ENCODE measurements at places on chromosomes 16 and 17.
A peak's percentile ranks its signal among the peaks of the same experiment; 100 is the strongest.

DNA sequence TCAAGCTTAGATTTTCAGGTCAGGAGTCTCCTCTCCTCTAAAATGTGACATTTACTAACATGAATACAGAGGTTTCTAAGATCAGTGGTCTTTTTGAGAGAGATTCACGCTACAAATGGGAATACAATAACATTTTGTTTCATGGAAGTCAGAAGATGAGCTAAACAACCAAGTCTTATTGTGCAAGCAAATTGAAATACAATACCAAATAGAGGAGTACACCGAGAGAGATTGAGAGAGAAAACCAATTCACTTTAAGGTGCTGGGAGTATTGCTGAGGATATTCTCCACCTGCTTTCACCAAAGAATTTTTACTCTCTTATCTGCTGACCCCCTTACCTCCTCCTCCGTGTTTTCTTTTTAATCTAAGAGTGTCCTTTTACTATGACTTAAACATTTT is 11.5 kb downstream of the VEZF1 start:
- no peak for DNase-seq

DNA sequence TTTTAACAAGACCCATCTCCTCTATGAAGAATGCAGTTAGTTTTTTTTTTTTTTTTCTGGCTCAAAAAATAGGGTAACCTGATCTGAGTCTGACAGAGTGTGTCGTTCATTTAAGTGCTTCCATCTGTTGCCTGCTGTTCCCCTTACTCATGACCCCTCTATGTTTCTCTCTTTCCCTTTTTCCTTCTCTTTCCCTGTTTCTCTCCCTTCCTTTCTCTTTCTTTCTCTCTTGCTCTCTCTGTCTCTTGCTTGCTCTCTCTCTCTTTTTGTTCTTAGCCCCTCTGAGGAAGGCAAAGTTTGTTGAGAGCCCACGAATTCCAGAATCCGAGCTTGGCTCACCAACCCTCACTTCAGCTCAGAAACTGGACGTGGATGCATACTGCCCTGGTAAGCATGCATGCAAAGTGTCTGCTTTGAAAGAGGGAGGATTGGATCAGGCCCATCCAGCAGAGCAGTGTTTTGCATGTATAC is 185.0 kb downstream of the TANC2 start:
- no peak for DNase-seq

DNA sequence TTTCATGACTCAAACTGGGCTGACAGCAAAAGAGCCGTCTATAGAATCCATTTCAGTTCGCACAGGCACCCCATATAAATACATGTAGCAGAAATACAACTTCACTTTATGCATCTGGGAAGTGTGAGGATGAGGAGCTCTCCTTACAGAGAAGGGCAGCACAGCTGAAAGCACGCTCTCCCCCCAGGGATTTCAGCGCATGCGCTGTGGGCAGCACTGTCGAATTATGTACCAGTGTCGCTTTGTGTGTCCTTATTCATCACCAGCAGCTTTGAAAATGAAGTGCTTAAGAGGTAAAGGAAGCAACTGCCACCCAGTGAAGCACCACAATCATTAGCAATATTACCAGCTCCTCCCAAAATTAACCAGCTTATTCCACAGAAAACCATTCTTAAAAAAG is 39.9 kb downstream of the CEP95 start:
- DNase-seq = no peak

- peak; percentile 27 for DNase-seq
Observed at GRCh38 chr16:4801962-4802658, at the start of gene ROGDI. Gene ROGDI, minus strand, starts transcription at chr16:4802633. Its CDS starts 62 bp downstream, at chr16:4802571.

DNA sequence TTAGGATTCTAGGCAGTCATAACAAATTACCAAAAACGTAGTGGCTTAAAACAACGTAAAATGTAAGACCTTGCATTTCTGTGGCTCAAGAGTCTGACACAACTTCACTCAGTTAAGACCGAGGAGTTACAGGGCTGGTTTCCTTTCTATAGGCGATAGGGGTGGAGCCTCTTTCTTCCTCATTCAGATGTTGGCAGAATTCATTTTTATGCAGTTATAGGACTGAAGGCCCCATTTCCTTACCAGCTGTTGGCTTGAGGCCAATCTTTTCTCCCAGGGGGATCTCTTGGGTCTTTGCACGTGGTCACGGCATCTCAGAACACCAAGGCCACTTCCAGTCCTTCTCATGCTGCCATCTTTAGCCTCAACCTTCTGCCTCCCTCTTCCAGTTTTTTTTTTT is 145.2 kb downstream of the KCNJ2 start:
- DNase-seq = no peak

DNA sequence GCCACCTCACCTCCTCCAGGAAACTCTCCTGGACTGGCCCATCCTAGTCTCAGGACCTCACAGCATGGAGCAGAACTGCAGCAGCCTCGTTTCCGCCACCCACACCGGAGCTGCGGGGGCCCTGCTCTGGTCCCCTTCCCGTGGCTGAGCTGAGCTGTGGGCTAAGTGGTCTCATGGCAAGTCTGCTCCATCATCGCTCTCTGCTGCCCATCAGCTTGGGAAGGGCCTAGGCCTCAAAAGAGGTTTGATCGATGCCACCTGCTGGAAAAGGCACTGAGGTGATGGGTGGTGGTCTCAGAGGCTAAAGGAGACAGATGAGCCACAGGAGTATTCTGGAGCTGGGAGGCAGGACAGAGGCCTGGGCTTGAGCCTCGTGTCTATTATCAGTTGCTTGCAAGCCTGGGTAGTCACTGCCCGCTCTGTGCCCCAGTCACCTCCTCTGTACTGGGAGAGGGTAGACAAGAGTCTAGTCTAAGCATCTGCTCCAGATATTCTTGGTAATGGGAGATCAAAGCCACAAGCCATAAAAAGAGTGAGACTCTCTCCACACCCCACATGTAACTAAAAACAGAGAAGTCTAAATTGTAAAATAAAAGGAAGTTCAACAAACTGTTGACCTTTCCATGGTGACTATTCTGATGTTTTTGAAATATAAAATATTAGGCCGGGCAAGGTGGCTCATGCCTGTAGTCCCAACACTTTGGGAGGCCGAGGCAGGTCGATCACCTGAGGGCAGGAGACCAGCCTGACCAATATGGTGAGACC is 1.6 kb downstream of the ITGAE start:
- DNase-seq = no peak

DNA sequence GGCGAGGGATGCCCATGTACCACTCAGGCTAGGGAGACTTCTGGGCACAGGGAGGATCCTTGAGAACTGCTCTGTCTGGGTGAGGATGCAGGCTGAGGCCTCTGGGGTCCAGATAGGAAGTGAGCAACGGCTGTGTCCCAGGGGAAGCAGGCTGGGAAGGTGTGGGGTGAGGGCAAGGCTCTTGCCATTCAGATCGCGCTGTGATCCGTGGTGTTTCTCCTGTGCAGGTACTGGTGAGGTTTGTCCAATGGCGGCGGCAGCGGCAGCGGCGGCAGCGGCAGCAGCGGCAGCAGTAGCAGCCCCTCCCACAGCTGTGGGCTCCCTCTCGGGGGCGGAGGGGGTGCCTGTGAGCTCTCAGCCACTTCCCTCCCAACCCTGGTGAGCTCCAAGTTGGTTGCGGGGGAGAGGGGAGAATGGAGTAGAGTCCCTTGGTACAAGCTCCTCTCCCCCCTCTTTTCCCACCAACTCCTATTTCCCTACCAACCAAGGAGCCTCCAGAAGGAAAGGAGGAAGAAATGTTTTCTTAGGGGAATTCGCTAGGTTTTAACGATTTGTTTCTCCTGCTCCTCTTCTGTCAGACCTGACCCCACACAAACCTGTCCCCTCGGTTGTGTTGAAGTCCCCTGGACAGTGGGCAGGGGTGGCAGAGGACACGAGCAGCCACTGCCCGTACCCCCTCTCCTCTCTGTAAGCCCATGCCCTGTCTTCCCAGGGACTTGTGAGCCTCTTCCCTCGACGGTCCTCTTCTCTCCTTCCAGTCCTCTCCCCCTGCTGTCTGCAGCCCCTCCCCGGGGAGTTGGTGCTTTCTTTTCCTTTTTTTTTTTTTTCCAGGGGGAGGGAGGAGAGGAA is 1.9 kb upstream of the PRRT2 start:
- DNase-seq = peak; percentile 44

DNA sequence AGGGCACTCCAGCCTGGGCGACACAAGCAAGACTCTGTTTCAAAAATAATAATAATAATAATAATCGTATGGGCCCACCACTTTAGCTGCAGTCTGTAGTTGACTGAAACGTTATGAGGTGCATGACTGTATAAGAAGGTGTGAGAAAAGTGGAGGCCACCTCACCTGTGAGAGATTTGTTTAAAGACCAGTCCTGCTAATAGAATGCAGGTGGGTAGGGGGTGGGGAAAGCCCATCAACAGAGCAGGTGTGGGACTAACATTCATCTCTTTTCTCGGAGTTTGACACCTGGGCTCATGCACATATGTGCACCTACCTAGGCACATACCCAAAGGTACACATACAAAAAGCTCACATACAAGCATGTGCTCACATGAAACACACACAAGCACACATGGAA is 68.0 kb upstream of the TOB1 start:
- DNase-seq = no peak

DNA sequence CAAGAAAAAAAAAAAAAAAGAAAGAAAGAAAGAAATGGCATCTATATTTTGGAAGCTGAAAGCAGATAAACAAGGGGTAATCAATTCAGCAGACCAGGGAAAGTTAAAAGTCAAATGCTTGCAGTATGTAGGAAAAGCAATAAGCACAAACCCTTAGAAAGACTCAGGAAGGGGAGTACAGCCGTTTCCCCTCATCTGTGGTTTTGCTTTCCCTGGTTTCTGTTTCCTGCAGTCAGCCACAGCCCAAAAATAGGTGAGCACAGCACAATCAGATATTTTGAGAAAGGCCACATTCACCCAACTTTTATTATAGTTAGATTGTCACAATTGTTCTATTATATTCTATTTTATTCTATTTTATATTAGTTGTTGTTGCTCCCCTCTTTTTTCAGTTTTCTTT is 14.4 kb upstream of the ALOX12 start:
- no peak for DNase-seq

DNA sequence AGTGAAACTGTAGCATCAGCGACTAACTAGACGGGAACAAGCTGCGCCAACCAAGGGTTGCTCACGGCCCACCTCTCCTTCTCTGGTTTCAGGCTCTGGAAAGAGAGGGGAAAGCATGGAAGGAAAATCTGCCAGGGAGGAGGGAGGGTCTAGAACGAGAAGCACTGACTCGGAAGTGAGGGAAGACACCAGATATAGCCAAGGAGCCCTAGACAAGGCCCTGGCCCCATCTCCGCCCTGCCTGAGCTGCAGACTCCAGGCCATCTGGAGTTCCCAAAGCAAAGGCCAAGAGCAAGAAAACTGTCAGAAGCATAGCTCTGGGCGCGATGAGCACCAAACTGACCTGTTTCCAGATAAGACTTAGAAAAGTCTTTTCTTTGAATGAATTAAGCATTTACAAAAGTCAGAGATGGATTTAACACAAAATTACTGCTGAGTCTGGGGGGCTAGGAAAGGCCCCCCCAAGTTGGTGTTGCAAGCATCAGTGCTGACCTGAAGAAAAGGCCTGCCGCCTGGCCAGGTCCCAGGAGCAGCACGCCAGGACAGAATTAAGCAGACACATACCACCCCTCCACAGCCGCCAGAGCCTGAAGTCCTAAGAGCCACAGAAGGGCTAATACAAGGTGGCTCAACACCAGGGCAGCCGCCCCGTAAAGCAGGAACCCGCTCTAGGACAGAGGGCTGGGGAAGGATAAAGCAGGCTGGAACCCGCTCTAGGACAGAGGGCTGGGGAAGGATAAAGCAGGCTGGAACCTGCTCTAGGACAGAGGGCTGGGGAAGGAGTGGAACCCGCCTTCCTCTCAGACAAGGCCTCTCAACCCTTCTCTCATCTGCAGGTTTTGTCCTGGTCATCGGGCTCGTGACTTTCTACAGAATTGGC is 20.7 kb downstream of the TMEM204 start:
- no peak for DNase-seq

DNA sequence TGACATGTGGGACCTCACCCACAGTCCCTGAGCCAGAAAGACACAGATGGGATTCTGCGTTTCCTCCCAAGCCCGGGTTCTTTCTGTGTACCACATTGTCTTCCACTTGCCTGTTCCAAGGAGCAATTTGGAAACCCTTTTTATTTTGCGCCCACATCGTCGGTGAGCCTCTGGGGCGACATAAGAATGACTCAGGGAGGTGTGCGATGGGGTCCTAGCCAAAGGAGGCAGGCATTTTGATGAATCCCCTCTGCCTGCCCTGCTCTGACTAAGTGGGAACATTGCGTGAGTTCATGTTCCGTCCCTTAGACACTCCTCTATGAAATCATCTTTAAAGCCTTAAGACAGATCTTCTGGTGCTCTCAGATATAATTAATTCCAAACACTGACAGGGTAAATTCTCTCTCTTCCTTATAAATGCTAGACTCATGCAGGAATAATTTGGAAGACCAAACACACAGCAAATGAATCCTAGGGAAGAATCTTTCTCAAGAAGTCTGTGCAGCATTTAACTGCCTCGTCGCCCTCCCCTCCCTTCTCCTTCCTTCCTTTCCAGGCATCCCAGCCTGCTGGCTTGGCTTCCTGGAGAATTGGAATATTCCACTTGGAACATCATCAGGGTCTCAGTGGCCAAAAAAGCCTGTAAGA is 52.7 kb upstream of the FOXF1 start:
- peak; percentile 94 for DNase-seq

DNA sequence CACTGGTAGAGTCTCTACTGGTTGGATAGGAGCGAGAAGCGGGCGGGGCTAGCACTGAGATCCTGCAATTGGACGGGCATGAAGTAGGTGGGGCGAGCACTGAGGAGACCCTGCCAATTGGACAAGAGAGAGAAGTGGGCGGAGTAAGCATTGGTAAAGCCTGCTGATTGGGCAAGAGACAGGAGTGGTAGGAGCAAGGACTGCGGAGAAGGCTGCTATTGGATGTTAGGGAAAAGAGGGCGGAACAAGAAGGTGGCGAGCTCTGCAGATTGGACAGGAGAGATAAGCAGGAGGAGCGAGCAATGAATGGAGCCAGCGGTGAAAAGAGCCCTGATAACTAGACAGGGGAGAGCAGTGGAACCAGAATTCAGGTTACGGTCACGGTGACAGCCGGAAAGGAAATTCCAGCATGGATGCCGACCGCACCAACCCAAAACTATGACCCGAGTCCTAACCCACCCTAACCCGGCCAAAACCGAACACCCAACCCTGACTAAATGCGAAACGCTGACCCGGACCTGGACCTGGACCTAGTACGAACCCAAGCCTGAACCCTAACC is 4.8 kb downstream of the SCGB1C2 start:
- DNase-seq = peak; percentile 35

Measured in amniotic epithelial cell (primary cell).